SK-N-SH (cell line): ENCODE measurements at places on chromosomes 4 and X.
A peak's percentile ranks its signal among the peaks of the same experiment; 100 is the strongest.

DNA sequence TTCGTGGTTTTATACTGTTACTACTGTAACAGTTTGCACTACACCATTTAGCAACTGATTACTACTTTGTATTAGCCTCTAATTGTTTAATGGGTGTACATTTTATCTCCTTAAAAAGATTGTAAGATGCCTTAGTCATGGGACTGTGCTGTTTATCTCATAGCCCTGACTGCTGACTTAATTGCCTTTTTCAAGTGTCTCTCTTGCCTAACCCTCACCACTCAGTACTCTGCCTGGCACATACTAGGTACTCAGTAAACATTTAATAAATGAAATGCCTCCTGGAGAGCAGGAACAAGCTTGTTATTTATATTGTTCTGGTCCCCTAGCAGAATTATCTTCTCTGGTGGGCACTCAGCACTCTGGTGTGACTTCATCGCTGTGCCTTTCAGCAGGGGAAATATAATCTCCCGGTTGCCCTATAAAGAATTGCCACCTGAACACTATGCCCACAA lies 1.7 kb upstream of the STIM2 start:
- DNase-seq, result no peak

DNA sequence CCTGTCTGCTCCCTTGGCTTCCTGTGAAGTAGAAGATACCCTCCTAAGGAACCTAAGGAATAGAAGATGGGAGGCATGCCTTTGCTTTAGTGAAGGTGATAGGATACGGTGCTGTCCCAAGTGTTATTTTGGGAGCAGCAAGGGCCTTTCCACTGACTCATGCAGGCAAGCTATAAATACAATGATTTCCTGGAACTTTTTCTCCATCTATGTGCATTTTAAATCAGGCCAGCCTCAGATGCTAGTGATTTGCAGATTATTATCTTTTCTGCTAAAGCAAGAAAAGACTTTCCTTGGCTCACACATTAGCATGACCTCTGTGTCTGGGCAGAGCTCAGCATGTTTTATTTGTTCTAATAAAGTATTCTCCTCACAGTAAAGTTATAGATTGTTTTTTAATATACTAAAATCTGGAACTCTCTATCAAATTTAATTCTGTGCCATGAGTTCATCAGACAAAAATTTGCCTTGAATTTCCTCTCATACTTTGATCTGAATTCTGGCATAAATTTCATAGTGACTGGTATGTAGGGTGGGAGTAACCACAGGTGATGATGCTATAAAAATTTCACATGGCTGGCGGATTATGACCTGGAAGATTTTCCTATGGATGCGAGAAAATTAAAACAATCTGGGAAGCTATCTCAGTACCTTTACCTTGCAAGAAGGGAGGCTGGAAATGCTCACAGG lies 131.7 kb downstream of the REPS2 start:
- DNase-seq, result no peak

DNA sequence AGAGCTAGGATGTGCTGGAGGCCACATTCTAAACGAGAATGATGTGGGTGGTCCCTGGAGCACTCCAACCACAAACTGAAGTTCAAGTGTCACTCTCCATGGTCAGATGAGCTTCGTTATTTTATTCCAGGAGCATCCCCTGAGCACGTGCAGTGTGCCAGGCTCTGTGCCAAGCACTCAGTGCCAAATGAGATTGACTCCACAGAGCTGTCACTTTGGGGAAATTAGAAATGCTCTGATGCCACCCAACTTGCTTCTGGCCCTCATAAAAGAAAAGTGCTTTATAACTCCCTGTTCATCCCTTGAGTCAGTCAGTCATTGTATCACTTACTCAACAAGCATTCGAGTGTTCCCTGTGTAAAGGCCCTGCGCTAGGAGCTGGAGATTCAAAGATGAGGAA lies 91.2 kb downstream of the RTL5 start:
- DNase-seq, result no peak

DNA sequence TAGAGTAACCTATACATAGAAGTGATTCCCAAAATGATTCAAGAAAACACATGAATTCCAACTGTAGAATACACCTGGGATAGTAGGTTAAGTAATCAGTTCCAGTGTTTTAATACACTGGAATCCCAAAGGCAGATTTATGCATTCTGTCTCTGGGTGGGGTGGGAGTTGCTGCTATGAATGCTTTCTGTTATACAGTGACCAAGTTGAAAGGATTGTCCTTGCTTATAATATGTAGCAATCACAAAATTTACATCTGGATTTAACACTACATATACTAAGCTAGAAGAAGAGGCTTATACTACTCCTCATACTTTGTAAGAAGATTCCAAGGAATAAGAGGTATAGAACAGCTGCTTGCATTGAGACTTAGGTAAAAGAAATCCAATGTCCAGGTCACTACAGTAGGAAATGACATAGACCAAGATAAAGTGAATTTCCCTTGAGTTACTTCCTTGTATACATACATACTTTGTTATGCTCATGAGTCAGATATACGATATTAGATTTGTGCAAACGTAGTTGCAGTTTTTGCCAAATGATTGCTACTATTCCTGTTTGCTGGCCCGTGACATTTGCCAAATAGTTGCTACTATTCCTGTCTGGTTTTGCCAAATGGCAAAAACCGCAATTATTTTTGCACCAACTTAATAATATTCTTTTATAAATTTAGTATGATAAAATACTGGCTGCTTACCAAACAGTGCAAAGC lies 210.5 kb upstream of the DIAPH2 start:
- DNase-seq, result no peak

GRCh38 chr4:136740326-136740725 lies 792.0 kb downstream of the PCDH18 start:
- no peak for DNase-seq

DNA sequence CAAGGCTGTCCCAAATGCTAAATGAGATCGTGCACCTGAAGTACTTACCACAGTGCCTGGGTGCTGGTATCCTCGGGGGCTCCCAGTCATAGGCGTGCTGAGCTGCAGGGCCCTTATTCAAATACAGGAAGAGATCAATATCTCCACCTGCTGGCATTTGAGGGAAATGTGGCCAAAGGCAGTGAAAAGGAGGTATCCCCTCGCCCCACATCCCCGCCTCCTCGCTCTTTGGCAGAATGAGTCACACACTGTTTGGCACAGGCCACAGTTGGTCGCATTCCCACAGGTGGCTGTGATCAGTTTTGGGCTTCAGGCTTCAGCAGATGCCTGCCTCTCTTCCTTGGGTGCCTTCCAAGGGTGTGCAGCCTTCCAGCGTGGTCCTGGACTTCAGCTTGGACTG lies 28.4 kb downstream of the ZNF185 start:
- DNase-seq, result peak; percentile 70

DNA sequence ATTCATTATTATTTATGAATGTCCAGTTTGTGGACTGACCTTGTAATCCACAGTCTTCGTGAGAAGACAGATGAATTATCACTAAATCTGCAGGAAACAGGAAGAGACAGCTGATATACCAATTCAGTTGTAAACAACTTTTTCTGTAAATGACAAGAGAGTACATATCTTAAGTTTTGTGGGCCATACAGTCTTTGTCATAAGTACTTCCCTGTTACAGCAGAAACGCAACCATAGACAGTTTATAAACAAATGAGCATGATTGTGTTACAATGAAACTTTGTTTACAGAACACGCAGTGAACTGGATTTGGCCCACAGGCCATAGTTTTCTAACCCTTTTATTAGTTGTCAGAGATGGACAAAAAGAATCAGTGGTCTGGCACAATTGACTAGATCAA lies 443.4 kb downstream of the PDGFC start:
- DNase-seq, result no peak

- no peak for DNase-seq
These were observed 205.8 kb upstream of the SPANXN1 start for GRCh38 chrX:145041486-145041885.

DNA sequence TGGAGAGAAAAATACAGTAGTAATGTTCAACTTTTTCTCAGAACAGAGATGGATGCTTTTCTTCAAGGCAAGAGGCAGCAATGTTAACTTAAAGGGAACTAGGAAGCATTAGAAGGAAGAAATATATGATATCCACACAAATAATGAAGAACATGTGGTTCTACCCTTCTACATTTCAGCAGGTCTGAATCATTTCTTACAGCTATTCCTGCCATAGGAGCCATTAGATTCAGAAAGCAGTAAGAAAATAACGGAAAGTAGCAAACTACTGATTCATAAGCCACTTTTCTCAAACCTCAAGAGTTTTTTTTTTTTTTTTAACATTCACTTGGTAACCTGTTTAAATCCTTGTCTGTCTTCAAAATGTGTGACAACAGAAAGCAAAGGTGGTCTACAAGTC lies 1251.6 kb upstream of the AGA start:
- DNase-seq, result no peak

DNA sequence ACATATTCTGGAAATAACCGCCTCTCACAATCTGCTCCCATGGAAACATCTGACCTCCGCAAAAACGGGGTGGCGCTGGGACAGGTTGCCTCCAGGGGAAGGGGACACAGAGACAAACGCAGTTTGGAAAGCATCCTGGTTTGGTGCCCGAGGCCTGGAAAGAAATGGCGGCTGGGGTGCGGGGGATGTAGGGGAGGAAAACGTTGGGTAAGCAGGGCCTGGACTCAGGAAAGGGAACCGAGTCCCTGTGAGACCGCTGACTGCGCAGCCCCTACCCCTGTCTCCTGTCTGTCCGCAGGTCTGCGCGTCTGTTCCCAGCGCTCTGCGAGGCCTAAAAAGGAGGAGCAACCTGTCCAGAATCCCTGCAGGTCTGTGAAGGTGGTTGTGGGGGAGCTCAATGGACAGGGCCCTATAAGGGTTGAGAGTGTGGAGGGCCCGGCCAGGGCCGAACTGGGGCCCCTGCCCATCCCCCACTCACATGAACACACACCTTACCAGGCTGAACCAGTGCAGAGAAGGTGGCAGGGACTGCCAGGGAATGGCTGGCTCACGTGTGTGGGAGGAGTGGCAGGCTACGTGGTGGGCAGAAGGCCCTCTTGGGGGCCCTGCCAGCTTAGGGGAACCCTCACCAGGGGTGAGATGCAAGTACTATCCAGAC lies 672 bp downstream of the TCEAL3 start:
- DNase-seq, result peak; percentile 30

DNA sequence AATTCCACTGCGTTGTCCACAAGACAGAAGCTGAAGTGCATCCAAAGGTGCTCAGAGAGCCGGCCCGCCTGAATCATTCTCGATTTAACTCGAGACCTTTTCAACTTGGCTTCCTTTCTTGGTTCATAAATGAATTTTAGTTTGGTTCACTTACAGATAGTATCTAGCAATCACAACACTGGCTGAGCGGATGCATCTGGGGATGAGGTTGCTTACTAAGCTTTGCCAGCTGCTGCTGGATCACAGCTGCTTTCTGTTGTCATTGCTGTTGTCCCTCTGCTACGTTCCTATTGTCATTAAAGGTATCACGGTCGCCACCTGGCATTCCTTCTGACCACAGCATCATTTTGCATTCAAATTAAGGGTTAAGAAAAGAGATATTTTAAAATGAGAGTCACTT lies 115.5 kb downstream of the NFKB1 start:
- peak; percentile 69 for DNase-seq

- no peak for DNase-seq
These were observed 143.4 kb downstream of the CBR4 start for GRCh38 chr4:168866635-168867034.

DNA sequence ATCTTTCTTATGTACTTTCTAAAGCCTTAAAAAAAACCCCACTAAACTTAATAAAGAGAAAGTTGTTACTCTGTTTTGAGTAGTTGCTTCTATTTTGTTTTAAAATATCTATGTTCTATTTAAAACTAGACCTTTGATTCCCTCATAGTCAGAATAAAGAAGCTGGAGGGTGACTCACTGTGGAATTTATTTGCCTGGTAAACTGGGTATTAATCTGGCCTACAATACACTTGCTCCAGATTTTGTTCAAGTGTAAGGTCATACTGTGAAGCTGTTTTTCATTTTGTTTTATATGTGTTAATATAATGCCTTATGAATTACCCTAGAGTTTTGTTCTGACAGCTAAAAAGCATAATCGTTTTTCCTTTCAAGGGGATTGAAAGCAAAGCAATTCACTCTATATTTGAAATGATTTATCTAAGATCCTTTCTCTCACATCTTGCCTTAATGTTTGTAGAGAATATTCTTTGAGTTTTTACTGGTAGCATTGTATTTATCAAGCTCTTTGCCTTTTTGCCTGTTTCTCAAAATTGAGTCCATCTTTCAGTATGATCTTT lies 277.4 kb upstream of the PITX2 start:
- DNase-seq, result no peak

DNA sequence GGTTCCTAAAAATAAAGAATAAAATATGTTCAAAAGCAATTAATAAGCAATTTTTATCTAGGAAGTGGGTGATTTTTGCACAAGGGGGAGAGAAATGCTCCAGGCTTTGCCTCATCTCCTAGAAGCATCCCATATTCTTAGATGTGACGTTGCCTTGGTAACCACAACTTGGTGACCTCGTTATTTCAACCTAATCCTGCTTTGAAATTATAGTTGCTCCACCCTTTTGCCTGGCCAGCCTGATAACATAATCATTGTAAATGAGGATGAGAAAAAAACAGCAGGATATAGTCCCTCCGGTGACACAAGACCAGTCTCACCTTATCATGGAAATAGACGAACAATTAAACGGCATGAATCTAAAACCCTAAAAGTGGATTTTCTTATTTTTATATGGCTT lies 194.4 kb downstream of the QDPR start:
- DNase-seq, result no peak

DNA sequence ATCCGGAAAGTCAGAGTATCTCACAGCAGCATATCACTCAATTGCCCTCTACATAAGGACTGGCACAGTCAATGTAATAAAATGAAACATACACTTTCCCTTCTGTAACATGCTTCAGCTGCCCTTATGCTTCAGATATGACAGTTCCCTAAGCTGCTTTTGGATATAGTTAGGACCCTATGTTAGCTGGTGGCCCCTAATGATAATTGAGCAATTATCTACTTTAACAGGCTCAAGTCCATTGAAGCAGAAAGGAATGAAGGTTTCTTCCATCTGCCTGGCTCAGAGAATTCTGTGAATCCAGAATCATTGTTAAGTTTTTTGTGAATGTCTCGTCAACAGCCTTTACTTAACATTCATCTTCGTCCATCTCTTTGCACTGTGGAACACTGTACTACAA lies 951.2 kb upstream of the DIAPH2 start:
- DNase-seq, result no peak

DNA sequence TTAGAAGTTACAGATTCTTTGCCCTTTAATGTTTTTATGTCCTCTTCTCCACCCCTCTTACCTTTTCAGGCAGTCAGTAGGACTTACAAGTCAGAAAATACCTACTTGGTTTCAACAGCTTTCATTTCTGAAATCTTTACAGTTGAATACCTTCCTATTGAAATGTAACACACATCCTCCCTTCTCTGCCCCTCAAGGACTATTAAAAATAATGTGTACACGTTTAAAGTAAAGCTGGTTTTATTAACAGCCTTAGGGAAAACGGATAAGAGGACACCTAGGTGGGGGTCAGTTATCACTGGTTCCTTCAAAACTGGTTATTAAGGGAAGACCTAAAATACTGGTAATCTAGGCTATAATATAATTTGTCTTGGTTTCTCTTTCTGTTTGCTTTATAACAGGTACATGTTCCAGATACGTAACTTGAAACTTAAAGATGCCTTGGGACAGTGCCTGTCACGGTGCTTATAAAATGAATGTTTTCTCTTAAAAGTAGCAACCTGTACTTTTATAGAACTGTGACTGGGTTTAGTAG lies 1.8 kb downstream of the CCSER1 start:
- no peak for DNase-seq

GRCh38 chrX:104565791-104566680 lies at the start of gene IL1RAPL2:
Gene IL1RAPL2, plus strand, starts transcription at chrX:104566199.
- DNase-seq, result peak; percentile 49
